ENCODE measurements at places on chromosomes 7 and 10.

DNA sequence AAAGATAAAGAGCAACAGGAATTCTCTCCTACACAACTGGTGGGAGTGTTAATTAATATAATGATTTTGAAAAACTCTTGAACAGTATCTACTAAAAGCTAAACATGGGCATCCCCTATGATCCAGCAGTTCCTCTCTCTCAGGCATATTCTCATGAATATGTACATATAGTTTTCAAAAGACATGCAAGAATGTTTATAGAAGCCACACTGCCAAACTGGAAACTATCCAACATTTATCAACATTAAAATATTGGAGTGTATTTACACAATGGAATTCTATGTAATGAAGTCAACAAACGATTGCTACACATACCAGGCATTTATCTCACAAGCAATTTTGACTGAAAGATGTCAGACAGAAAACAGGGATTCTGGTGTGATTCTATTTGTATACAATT, 404.5 kb upstream of the ANKRD30A start:
- no peak for DNase-seq

GRCh38 chr7:35331730-35332678, 78.1 kb upstream of the TBX20 start:
- no peak for DNase-seq

DNA sequence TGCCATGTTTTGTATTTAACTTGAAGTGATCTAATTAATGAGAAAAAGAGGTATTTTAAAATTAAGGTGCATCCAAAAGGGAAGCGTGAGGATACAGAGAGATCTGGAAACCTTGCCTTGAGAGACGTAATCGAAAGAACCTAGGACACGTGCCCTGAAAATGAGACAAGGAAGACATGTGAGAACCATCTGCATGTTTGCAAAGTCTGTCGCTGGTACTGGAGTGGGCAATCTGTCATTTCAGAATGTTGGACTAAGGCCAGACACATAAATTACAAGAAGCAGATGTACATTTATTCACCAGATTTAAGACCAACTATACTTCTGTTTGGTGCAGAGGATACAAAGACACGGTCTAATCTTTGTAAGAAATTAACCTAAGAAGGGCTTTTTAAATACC, 9.2 kb downstream of the AGR2 start:
- DNase-seq: no peak

GRCh38 chr7:143068446-143068845, 16.3 kb downstream of the OR6V1 start:
- DNase-seq: no peak

- DNase-seq: no peak
These were observed 93.0 kb upstream of the IL6 start for GRCh38 chr7:22633954-22634474.

Data from naive B cell (primary cell).